ENCODE measurements at places on chromosomes 2 and 18.

DNA sequence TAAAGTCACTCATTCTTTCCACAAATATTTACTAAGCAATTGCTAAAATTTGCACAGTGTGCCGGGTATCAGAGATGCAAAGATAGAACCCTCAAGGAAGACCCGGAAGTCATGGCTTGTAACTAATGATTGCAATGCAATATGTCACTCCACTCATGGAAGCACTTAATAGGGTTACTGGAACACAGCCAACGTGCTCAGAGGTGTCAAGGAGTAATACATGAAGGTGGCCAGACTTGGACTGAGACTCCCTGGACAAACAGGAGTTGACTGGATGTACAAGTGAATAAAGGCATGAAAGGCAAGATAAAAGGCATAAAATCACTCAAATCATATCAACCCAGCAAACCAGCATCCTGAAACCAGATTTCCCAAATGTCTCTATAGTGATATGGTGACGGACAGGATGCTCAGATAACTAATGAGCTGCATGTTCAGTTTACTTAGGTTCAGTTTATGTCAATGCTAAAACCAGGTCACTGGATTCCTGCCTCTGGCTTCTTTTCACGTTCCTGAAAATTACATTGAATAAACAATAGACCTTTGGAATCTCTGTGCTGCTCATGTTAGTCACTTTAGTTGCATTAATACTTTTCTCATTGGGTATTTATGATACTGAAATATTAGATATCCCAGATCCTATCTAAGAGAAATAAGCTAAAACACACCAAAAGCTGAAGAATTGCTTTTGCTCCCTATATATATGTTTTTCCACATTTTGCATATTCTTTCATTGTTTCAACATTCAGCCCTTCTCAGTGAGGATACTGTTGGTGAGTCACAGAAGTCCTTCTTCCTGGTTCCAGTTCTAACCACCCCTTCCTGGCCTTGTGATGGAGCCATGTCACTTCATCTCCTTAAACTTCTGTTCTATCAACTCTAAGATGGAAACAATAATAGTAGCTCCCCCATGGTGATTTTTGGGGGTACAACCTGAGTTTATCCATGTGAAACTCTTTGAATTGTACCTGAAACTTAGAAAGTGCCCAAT is 688.9 kb upstream of the ID2 start:
- DNase-seq, result no peak

DNA sequence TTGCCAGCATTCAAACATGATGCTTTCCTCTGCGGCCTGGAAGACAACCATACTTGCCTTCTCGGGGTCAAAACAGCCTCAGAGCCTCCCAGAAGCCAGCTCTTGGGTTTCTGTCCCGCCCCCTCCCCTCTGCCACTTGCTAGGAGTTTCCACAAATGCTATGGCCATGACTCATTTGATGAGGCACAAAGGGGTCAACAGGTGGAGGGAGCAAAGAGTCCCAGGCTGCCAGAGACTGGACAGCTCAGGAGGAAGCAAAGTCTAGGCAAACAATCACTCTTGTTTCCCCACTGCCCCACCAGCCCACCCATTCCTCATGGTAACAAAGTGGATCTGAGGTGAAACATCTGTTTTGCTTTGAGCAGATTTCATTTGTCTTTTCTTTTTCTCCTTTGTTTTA is 551.1 kb downstream of the TNS1 start:
- DNase-seq, result no peak

DNA sequence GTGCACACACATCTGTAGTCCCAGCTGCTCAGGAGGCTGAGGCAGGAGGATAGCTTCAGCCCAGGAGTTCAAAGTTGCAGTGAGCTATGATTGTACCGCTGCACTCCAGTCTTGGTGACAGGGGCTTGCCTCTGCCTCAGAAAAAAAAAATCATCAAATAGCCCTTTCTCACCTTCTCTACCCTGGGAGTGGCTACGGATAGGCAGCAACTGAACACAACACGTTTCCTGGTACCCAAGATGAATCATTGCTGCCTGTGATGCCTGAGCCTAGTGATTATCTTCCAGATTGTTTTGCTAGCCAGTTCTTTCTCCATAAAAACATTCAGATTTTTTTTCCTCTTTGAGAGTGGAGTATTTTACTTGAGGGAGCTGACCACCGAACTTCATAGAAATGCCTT is 13.5 kb downstream of the INPP4A start:
- no peak for DNase-seq

- no peak for DNase-seq
Observed at GRCh38 chr18:13676471-13676870, 49.9 kb downstream of the FAM210A start.

- no peak for DNase-seq
Observed at GRCh38 chr18:79544386-79544963, 135.1 kb upstream of the CTDP1 start.

GRCh38 chr18:79133724-79134123 is 64.5 kb downstream of the ATP9B start:
- no peak for DNase-seq

Measured in anterior cingulate cortex (tissue), 58 donors.